ENCODE measurements at places on chromosomes 7 and 10. TPM values are rescaled to one million over a fixed set of nuclear protein-coding genes. Genes with fewer than 3 reads are reported as not detected.

GRCh38 chr7:55240418-55241142 lies 124.6 kb upstream of the LANCL2 start:
- no peak overlapping the region for H3K4me3 ChIP-seq
- no peak for DNase-seq
- peaks cover 1% of the 10 kb centered on the region for H3K27me3 ChIP-seq
- H3K36me3 ChIP-seq, result no peaks in the 10 kb centered on the region
- no peak overlapping the region for H3K27ac ChIP-seq

DNA sequence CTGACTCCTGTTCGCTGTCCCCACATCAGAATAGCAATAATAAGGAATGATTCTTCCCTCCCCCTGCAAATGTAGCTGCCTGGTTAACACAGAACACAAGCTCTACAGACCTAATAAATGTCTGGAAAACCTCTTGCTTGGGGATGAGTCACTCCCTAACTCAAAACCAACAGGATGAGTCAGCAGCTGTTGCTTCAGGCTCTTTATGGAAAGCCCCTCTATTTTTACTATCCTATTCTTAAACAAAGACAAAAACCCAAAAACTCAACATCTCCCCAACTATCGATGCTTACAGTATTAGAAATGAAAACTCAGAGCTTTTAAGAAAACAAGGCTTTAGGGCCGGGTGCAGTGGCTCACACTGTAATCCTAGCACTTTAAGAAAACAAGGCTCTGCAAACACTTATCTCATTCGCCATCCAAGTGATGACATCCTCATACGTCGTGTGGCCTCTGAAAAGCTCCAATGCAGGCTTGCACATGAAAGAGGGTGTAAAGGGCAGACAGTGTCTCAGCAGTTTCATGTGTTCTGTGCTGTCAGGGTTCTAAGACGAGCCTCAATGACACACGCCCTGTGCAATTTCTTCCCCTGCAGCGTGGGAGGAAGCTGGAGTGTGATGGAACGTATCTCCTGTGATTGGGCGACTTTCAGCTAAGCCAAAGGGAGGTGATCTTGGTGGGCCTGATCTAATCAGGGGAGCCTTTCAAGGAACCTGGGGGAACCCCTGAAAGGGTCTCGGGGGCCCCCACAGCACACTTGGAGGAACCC lies 70.1 kb downstream of the AMZ1 start:
- H3K27ac ChIP-seq, result peak overlapping the region; percentile 73
- DNase-seq, result no peak
- peaks cover 42% of the 10 kb centered on the region for H3K36me3 ChIP-seq
- H3K27me3 ChIP-seq, result peaks cover 22% of the 10 kb centered on the region
- H3K4me3 ChIP-seq, result no peak overlapping the region
- H3K4me1 ChIP-seq, result peaks cover 38% of the 10 kb centered on the region

DNA sequence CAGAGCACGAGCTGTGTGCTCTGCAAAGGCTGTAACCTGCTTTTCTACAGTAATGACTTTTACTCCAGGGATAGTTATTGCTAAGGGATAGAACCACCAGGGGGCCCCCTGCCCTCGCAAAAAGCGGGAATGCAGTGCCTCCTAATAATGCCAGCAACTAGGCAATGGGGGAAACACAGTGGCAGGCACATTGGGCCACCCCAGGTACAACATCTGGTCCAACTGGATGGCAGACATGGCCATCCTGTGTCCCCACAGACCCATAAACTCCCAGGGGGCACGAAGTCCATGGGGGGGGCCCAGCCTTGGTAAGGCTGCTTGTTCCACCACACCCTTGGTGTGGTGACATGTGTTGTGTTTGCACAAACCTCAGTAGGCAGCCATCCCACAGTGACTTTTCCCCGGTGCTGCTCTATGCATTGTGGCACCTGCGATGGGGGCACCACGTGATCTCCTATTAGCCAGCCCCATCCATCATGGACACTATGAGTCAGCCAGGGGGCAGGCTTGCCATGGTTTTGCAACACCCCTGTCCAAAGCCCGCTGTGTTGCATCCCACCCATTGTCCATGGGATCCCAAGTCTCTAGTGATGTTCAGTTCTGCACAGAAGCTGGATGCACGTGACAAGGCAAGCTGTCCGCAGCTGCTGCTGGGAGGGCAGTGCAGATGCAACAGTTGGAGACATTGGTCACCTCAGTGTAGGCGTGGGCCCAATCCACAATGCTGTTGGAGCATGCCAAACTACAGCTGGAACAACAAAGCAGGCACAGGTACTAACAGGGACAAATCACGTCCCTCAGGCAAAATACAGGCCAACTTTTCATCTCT lies 84.0 kb downstream of the ANLN start:
- peaks cover 2% of the 10 kb centered on the region for H3K27me3 ChIP-seq
- no peak overlapping the region for H3K4me3 ChIP-seq
- H3K27ac ChIP-seq, result peak overlapping the region; percentile 81
- peaks cover 18% of the 10 kb centered on the region for H3K4me1 ChIP-seq

DNA sequence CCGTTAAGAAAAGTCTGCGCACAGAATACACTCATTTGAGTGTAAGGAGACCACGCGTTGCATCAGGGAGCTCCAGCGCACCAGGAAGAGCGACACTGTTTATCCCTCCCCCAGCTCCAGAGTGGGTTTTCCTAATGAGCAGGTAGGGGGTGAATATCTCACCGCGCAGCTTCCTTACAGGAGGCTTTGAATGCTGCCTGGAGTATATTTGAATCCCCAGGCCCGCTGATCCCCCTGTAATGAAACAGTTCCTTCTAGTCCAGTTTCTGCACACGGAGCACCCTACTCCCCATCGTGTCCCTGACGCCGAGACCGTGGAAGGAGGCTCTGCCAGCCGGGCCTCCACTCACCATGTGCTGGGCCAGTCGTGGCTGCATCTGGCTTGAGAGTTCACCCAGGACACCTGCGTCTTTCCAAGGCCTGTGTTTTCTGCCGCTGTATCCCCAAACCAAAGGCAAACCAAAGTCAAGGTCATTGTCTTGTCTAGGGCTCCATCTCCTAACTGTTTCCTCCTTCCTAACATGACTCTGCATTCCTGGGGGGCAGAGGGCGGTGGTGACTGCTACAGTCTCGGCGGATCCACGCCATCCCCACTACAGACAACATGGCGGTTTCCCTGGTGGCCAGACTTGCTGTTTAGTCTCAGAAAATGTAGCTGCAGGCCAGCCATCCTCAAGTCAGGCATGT lies 167.8 kb downstream of the USP6NL start:
- no peak for DNase-seq
- no peak overlapping the region for H3K4me3 ChIP-seq
- H3K27ac ChIP-seq, result no peak overlapping the region
- peaks cover 2% of the 10 kb centered on the region for H3K4me1 ChIP-seq
- H3K36me3 ChIP-seq, result no peaks in the 10 kb centered on the region
- H3K27me3 ChIP-seq, result peaks cover 10% of the 10 kb centered on the region

DNA sequence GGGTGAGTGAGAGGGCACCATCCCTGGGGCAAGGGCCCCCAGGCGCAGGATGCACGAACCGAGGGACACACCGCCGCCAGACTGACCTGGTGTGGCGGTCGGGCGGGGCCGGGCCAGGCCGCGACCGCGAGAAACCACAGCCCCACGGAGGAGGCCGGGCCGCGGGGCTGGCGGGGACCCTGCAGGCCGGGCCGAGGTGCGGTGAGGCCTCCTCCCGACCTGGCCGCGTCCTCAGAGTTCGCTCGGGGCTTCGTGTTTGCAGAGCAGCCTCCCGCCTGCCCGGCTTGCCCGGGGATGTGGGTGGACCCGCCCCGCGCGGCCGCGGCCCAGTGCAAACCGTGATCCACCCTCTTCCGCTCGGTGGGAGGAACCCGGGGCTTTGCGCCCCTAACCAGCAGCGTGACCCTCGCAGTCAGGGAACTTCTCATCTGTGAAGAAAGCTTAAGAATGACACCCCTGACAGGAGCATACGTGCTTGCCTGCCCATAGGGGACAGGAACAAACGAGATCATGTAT lies 20.6 kb upstream of the HOXA13 start:
- no peaks in the 10 kb centered on the region for H3K36me3 ChIP-seq
- peaks cover 9% of the 10 kb centered on the region for H3K4me1 ChIP-seq
- H3K27me3 ChIP-seq, result peaks cover 21% of the 10 kb centered on the region
- no peak for DNase-seq

DNA sequence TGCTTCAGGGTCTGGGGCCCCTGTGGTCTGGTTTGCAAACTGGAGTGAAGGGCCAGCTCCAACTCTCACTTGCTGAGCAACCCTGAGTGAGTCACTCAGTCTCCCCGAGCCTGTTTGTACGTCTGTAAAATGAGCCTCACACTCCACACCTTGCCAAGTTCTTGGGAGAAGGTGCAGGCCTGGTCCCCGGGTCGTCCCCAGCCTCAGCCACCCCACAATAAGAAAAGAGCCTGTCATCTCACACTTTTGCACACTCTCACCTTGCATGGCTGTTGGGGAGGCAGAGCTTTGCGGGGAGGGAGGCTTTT lies 5.2 kb downstream of the GRIFIN start:
- peak overlapping the region; percentile 19 for H3K27ac ChIP-seq
- H3K4me1 ChIP-seq, result peaks cover 21% of the 10 kb centered on the region
- peaks cover 4% of the 10 kb centered on the region for H3K36me3 ChIP-seq
- H3K4me3 ChIP-seq, result no peak overlapping the region
- H3K27me3 ChIP-seq, result peaks cover 10% of the 10 kb centered on the region
- no peak for DNase-seq

DNA sequence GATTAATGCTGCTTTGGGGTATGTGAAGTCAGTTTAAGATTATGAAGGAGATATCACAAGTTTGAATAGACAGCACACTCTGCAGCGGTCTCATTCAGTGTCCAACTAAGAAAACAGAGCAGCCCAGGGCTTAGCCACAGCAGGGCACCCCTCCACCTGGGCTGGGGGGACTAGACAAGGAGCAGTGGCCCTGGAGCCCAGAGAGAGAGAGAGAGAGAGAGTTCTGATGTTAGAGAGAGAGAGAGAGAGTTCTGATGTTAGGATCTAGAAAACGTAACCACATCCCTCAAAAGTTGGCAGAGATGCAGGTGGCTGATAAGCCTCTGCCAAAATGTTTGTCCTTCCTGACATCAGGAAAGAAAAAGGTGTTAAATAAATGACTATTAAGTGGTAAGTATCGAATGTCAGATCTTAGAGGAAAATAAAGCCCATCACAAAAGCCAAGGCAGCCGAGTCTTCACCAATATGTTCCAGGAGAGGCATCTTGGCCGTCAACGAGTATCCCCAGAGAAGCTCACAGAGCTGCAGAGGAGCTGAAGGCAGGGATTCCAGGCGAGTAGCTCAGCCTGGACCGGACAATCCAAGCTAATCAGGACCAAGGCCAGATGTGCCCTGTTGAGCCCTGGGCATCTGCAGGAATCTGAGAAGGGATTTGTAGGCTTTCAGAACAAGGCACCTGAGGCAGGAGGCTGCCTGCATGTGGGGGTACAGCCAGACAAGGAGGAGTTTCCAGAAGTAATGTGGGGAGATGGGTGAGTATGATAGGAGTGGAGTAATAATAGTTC lies 150.1 kb upstream of the TCF7L2 start:
- DNase-seq, result no peak
- H3K4me3 ChIP-seq, result no peak overlapping the region
- peaks cover 4% of the 10 kb centered on the region for H3K4me1 ChIP-seq
- H3K27me3 ChIP-seq, result peaks cover 2% of the 10 kb centered on the region

The CNPY1 gene
- not detected for total RNA-seq

The MKRN1 gene
- 79.9 TPM for total RNA-seq

The CLIP2 gene
- 110 TPM for total RNA-seq

The SFTPA1 gene
- total RNA-seq, result not detected

The ZNF680 gene
- total RNA-seq, result 17.8 TPM

The BAMBI gene
- 13.3 TPM for total RNA-seq

The ABCA13 gene
- 0.44 TPM for total RNA-seq

The PURB gene
- total RNA-seq, result 25.7 TPM
